ENCODE measurements at places on chromosomes 6 and 20. TPM values are rescaled to one million over a fixed set of nuclear protein-coding genes. Genes with fewer than 3 reads are reported as not detected.

The CSNK2B gene
- 188 TPM for total RNA-seq

The BHLHE23 gene
- total RNA-seq: not detected

GRCh38 chr20:39661833-39662232 lies 699.7 kb downstream of the DHX35 start:
- no peak overlapping the region for H3K27ac ChIP-seq
- H3K4me1 ChIP-seq: no peaks in the 10 kb centered on the region
- no peaks in the 10 kb centered on the region for H3K27me3 ChIP-seq
- no peak overlapping the region for H3K4me3 ChIP-seq

DNA sequence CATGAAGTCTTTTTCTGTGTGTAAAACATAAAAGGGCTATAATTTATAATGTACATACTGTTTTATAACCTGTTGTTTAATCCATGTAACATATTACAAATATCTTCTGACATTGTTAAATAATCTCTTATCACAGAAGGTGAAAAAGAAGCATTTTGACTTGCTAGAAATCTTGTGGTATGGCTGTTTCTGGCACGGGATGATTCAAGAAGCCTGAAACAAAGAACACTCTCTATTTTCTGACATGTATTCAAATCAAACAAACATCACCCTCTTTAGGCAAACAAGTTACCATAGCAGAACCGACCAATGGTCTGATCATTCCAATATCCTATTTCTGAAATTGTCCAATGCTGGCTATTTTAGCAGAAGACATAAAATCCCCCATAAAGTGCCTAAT lies 55.4 kb downstream of the HS3ST5 start:
- H3K27me3 ChIP-seq: no peaks in the 10 kb centered on the region
- no peak overlapping the region for H3K27ac ChIP-seq
- no peaks in the 10 kb centered on the region for H3K4me1 ChIP-seq
- DNase-seq: no peak

The MAN1A1 gene
- 118 TPM for total RNA-seq

The FOXA2 gene
- 0.60 TPM for total RNA-seq

- DNase-seq: no peak
- no peak overlapping the region for H3K4me3 ChIP-seq
- peak overlapping the region; percentile 71 for H3K27ac ChIP-seq
- no peaks in the 10 kb centered on the region for H3K36me3 ChIP-seq
- H3K27me3 ChIP-seq: no peaks in the 10 kb centered on the region
Observed at GRCh38 chr20:25226433-25227316, 21.2 kb upstream of the PYGB start.

- no peak overlapping the region for H3K4me3 ChIP-seq
- DNase-seq: no peak
- no peaks in the 10 kb centered on the region for H3K36me3 ChIP-seq
- H3K4me1 ChIP-seq: no peaks in the 10 kb centered on the region
- H3K27me3 ChIP-seq: no peaks in the 10 kb centered on the region
- no peak overlapping the region for H3K27ac ChIP-seq
Observed at GRCh38 chr6:155024391-155025027, 29.4 kb downstream of the TIAM2 start.

DNA sequence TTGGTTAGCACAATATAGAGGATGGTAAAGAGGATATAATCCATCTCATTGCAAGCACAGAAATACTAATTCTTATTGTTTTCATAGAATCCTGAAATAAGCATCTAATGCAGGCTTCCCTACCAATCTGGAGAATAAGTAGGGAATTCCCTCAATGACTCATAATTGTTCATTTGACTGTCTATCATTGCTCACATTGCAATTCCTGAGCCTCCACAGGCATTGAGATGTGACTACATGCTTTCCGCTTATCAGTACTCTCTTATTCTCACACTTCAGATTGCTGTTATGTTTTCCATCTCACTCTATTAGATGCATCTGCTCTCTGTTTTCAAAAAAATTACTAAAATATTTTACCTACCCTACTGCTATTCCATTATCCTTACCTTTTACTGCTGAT lies 216.2 kb upstream of the PRSS16 start:
- no peaks in the 10 kb centered on the region for H3K4me1 ChIP-seq
- no peaks in the 10 kb centered on the region for H3K36me3 ChIP-seq
- H3K27ac ChIP-seq: no peak overlapping the region
- no peak for DNase-seq
- no peak overlapping the region for H3K4me3 ChIP-seq

GRCh38 chr6:20770773-20771172 lies 236.5 kb downstream of the CDKAL1 start:
- H3K4me1 ChIP-seq: no peaks in the 10 kb centered on the region
- DNase-seq: no peak
- H3K27ac ChIP-seq: no peak overlapping the region

DNA sequence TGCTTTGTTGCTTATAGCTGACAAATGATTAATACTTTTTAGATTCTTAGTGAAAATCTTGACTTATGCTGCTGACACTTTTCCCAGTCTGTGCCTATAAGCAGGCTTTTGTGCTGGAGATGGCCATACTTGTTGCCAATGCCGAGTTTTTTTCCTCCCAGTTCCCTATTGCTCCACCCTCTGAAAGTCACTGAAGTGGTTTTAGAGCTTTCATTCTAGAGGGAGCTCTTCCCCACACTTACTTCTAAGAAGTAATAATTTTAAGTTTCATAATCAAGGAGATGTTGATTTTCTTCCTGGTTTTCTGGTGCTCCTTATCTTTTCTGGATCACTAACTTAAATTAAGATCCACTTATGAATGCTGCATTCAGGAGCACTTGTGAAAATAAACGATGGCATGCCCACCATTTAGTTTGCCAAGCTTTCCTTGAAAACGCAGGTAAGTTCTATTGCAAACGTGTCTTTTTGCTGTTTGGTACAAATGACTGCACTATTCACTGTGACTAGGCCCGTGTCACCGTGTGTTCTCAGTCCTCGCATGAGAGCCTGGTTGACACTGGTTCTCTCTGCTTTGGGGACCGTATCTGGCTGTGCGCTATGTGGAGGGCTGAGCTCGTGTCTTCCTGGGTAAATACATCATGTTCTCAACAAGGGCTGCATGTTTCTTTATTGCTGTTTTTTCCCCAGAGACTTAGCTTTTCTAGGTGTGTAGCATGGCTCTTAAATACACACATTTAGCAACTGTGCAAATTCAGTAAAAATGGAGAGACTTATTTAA lies 50.2 kb downstream of the GFRA4 start:
- no peak for DNase-seq
- no peaks in the 10 kb centered on the region for H3K4me1 ChIP-seq
- peaks cover 11% of the 10 kb centered on the region for H3K36me3 ChIP-seq
- no peak overlapping the region for H3K4me3 ChIP-seq
- no peaks in the 10 kb centered on the region for H3K27me3 ChIP-seq
- H3K27ac ChIP-seq: no peak overlapping the region

DNA sequence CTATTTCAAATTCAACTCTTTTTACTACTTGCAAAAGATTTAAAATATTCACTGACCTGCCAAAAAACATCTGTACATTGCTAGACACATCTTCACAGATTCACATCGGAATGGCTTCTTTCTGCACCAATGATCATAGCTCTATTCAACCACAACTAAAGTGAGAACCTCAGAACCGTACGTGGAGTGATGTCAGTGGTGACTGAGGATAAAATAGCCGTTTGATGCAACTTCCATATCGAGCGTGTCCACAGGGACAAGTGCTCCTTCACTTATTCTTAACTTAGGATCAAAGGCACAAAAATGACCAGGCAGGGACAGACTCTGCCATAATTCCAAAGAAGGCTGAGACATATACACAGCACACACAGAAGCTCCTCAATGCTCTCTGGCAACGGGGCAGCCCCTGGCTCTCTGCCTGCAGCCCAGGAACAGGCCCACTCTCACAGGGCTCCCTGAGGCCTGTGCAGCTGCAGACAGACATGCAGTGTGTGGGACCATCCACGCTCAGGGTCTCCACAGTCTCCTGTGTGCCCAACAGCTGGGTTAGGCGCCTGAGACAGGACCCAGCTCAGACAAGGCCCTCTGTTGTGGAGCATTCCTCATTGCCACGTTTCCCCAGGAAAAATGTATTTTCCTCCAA lies 22.8 kb downstream of the FYN start:
- no peak for DNase-seq
- peak overlapping the region; percentile 10 for H3K27ac ChIP-seq
- H3K4me3 ChIP-seq: no peak overlapping the region
- H3K36me3 ChIP-seq: no peaks in the 10 kb centered on the region
- no peaks in the 10 kb centered on the region for H3K27me3 ChIP-seq

The ASIP gene
- total RNA-seq: not detected

DNA sequence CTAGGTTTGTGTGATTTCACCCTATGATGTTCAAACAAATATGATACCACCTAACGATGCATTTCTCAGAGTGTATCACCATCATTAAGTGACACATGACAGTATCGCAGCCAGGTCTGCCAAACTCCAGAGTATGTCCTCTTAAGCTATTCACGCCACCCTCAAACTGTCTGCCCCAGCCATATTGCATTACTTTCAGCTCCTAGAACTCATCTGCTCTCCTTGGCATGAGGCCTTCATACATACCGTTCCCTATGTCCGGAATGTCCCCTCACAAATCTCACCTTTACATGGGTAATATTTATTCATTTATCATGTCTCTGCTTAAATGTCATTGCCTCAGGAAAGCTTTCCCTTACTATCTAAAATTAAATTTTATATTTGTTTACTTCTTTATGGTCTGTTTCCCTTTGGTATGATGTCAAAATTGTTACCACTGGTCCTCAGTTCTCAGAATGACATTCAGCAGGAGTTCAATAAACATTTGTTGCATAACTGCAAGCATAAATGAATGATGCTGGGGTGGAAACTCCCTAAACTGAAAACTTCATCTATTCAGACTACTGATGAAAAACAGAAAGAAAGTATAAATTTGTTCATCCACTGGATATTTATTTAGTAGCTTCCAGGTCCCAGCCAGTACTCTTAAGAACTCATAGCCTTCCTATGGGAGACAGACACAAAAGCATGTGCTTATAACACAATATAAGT lies 3.2 kb downstream of the SESN1 start:
- no peak overlapping the region for H3K4me3 ChIP-seq
- no peak for DNase-seq
- peaks cover 68% of the 10 kb centered on the region for H3K4me1 ChIP-seq
- H3K27me3 ChIP-seq: no peaks in the 10 kb centered on the region
- no peaks in the 10 kb centered on the region for H3K36me3 ChIP-seq

GRCh38 chr20:33694639-33695012 lies 8.4 kb upstream of the E2F1 start:
- H3K27ac ChIP-seq: peak overlapping the region; percentile 38
- H3K4me3 ChIP-seq: no peak overlapping the region

- H3K4me3 ChIP-seq: no peak overlapping the region
- no peak overlapping the region for H3K27ac ChIP-seq
- H3K4me1 ChIP-seq: no peaks in the 10 kb centered on the region
- H3K27me3 ChIP-seq: peaks cover 32% of the 10 kb centered on the region
- H3K36me3 ChIP-seq: no peaks in the 10 kb centered on the region
- no peak for DNase-seq
Observed at GRCh38 chr20:46154305-46154704, 36.2 kb downstream of the CD40 start.

GRCh38 chr6:155033021-155033791 lies 38.1 kb downstream of the TIAM2 start:
- H3K4me1 ChIP-seq: no peaks in the 10 kb centered on the region
- no peak for DNase-seq

The KIZ gene
- 56.5 TPM for total RNA-seq

The ARID1B gene
- 110 TPM for total RNA-seq

DNA sequence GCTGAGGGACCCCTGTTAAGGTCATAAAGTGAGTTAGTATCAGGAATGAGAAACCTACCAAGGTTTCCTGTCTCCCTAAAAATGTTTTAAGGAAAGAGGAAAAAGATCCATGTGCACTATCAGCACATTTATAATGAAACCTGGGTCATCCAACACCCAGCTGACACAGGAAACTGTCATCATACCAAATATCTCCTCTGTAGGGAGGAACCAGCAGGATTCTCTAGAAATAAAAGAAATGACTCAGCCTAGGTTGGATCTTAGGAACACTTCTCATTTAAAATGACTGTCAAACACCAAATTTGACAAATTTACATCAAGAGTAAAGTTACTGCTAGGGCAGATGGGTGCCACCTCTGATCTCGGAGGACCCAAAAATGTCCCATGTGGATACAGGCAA lies 21.7 kb downstream of the GFOD1 start:
- H3K27ac ChIP-seq: no peak overlapping the region
- no peaks in the 10 kb centered on the region for H3K36me3 ChIP-seq
- no peaks in the 10 kb centered on the region for H3K27me3 ChIP-seq
- DNase-seq: no peak

DNA sequence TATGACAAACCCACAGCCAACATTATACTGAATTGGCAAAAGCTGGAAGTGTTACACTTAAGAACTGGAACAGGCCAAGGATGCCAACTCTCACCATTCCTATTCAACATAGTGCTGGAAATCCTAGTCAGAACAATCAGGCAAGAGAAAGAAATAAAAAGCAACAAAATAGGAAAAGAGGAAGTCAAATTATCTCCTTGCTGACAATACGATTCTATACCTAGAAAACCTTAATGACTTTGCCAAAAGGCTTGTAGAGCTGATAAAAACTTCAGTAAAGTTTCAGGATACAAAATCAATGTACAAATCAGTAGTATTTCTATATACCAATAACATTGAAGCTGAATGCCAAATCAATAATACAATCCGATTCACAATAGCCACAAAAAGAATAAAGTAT lies 32.4 kb downstream of the OR5V1 start:
- H3K4me1 ChIP-seq: no peaks in the 10 kb centered on the region
- no peaks in the 10 kb centered on the region for H3K36me3 ChIP-seq
- no peak for DNase-seq
- no peak overlapping the region for H3K4me3 ChIP-seq
- no peak overlapping the region for H3K27ac ChIP-seq
- no peaks in the 10 kb centered on the region for H3K27me3 ChIP-seq

The SASH1 gene
- 178 TPM for total RNA-seq

GRCh38 chr6:147508042-147508865 lies at the start of gene SAMD5:
Gene SAMD5, plus strand, starts transcription at chr6:147508690. Its CDS starts 239 bp downstream, at chr6:147508929.
- peak within 1 kb of the TSS; percentile 77 for H3K27ac ChIP-seq
- H3K36me3 ChIP-seq: no peaks in the 10 kb centered on the region
- DNase-seq: no peak
- H3K27me3 ChIP-seq: no peaks in the 10 kb centered on the region
- H3K4me1 ChIP-seq: peaks cover 29% of the 10 kb centered on the region
- peak within 1 kb of the TSS; percentile 69 for H3K4me3 ChIP-seq

- no peak overlapping the region for H3K27ac ChIP-seq
- H3K36me3 ChIP-seq: peaks cover 84% of the 10 kb centered on the region
- no peaks in the 10 kb centered on the region for H3K4me1 ChIP-seq
- H3K27me3 ChIP-seq: no peaks in the 10 kb centered on the region
- DNase-seq: no peak
Observed at GRCh38 chr6:36975231-36976006, 10.6 kb downstream of the MTCH1 start.

The CST9 gene
- 0.44 TPM for total RNA-seq

The PARD6B gene
- 3.7 TPM for total RNA-seq

- no peaks in the 10 kb centered on the region for H3K36me3 ChIP-seq
- no peak overlapping the region for H3K27ac ChIP-seq
- DNase-seq: no peak
- no peaks in the 10 kb centered on the region for H3K27me3 ChIP-seq
- H3K4me1 ChIP-seq: no peaks in the 10 kb centered on the region
Observed at GRCh38 chr6:127980996-127981395, 80.1 kb upstream of the THEMIS start.

GRCh38 chr20:13717631-13718044 lies 67.1 kb downstream of the ESF1 start:
- DNase-seq: no peak
- no peaks in the 10 kb centered on the region for H3K27me3 ChIP-seq

The ROMO1 gene
- total RNA-seq: 365 TPM

Data from tibial nerve (tissue), 4 donors.